ENCODE measurements at places on chromosomes 4 and X.

DNA sequence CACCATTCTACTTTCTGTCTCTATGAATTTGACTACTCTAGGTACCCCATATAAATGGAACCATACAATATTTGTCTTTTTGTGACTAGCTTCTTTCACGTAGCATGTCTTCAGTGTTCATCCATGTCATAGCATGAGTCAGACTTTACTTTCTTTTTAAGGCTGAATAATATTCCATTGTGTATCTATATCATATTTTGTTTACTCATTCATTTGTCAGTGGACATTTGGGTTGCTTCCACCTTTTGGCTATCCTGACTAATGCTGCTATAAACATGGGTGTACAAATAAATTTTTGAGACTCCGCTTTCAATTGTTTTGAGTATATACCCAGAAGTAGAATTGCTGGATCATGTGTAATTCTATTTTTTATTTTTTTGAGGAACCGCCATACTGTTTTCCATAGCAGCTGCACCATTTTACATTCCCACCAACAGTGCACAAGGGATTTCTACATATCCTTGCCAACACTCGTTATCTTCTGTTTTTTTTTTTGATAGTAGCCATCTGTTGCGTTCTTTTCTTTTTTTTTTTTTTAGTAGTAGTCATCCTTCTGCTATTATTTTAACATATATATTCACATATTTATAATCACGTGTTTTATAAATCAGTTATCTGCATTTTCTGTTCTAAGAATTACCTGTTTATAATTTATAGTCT lies 158.0 kb upstream of the MED14 start:
- H3K27ac ChIP-seq: no peak overlapping the region
- H3K4me3 ChIP-seq: no peak overlapping the region
- DNase-seq: no peak
- H3K27me3 ChIP-seq: peaks cover 3% of the 10 kb centered on the region
- no peaks in the 10 kb centered on the region for H3K36me3 ChIP-seq

- H3K4me1 ChIP-seq: no peaks in the 10 kb centered on the region
- no peaks in the 10 kb centered on the region for H3K36me3 ChIP-seq
- no peak overlapping the region for H3K27ac ChIP-seq
- no peaks in the 10 kb centered on the region for H3K27me3 ChIP-seq
- no peak for DNase-seq
- H3K4me3 ChIP-seq: peak overlapping the region; percentile 30
These were observed 147.9 kb downstream of the FBXO8 start for GRCh38 chr4:174135530-174135929.

- no peaks in the 10 kb centered on the region for H3K36me3 ChIP-seq
- no peaks in the 10 kb centered on the region for H3K4me1 ChIP-seq
- DNase-seq: peak; percentile 12
- H3K27me3 ChIP-seq: no peaks in the 10 kb centered on the region
These were observed 239.7 kb upstream of the NOCT start for GRCh38 chr4:138775890-138776289.

DNA sequence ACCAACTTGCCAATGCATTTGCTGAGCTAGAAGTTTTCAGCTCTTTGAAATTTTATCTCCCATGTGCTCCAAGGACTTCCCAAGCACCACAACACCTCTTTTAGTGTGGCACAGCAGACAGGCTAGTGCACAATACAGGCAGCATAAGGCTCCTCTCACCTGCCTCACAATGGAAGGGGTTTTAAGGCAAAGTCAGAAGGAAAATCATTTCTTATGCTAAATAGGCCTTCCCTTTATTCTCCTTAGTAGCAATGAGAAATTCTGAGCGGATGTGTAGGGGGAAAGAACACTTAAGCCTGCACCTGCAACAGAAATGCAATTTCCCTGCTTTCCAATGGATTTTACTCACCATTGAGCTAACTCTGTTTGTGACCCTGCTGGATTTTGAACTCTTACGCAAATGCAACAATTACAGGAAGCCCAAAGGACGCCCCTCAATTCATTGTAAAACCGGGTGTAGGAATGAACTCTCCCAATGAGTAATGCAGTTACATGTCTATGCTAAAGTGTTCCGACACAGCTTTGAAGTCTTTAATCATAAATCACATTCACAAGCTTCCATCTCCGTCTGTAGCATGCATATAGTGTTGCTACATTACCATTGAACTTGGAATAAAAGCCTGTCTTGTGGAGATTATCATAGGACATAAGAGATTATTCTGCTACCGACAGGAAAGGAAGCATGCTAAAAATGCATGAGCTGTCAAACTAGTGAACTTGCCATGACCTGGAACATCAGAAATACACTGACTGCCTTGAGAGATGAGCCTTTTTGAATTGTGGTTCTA lies 1084.9 kb downstream of the RPA4 start:
- no peak for DNase-seq
- no peak overlapping the region for H3K27ac ChIP-seq
- no peaks in the 10 kb centered on the region for H3K36me3 ChIP-seq
- H3K4me1 ChIP-seq: no peaks in the 10 kb centered on the region
- peaks cover 3% of the 10 kb centered on the region for H3K27me3 ChIP-seq

- H3K4me3 ChIP-seq: no peak overlapping the region
- DNase-seq: no peak
- H3K4me1 ChIP-seq: no peaks in the 10 kb centered on the region
- no peak overlapping the region for H3K27ac ChIP-seq
- no peaks in the 10 kb centered on the region for H3K36me3 ChIP-seq
- no peaks in the 10 kb centered on the region for H3K27me3 ChIP-seq
These were observed 662.8 kb downstream of the TLL1 start for GRCh38 chr4:166535865-166536264.

- DNase-seq: no peak
- no peak overlapping the region for H3K27ac ChIP-seq
- H3K27me3 ChIP-seq: no peaks in the 10 kb centered on the region
These were observed 43.4 kb downstream of the OSTC start for GRCh38 chr4:108693819-108694218.

DNA sequence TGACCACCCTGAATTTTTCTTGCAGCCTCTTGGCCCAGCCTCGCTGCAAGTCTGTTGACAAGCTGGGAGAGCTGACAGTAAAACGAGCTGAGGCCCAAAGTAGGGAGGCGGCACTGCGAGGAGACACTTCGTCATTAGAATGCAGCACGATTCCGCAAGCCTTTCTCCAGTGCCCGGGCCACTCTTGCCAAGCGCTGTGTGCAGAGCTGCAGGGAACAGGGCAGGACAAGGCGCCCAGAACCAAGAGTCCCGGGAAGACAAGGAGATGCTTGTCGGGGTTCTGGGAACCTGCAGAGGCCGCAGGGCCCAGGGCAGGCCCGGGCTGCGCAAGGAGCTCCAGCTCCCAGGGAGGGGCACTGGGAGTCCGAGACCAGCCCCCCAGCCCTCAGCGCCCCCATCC lies 187.1 kb downstream of the BCOR start:
- DNase-seq: no peak
- H3K27me3 ChIP-seq: peaks cover 19% of the 10 kb centered on the region
- H3K36me3 ChIP-seq: no peaks in the 10 kb centered on the region
- H3K4me1 ChIP-seq: peaks cover 38% of the 10 kb centered on the region

- no peaks in the 10 kb centered on the region for H3K36me3 ChIP-seq
- no peak overlapping the region for H3K27ac ChIP-seq
- DNase-seq: no peak
- no peak overlapping the region for H3K4me3 ChIP-seq
- H3K27me3 ChIP-seq: no peaks in the 10 kb centered on the region
These were observed 18.5 kb upstream of the CXCL3 start for GRCh38 chr4:74056858-74057562.
